Activated T-cell treated with anti-CD3 and anti-CD28 coated beads, Interleukin-2, amount 50 U/mL, for 72 hours (primary cell): ENCODE measurements at places on chromosomes 2 and 18. TPM values are rescaled to one million over a fixed set of nuclear protein-coding genes. Genes with fewer than 3 reads are reported as not detected.

GRCh38 chr2:220120041-220120440, 492.6 kb downstream of the SLC4A3 start:
- no peak for DNase-seq

DNA sequence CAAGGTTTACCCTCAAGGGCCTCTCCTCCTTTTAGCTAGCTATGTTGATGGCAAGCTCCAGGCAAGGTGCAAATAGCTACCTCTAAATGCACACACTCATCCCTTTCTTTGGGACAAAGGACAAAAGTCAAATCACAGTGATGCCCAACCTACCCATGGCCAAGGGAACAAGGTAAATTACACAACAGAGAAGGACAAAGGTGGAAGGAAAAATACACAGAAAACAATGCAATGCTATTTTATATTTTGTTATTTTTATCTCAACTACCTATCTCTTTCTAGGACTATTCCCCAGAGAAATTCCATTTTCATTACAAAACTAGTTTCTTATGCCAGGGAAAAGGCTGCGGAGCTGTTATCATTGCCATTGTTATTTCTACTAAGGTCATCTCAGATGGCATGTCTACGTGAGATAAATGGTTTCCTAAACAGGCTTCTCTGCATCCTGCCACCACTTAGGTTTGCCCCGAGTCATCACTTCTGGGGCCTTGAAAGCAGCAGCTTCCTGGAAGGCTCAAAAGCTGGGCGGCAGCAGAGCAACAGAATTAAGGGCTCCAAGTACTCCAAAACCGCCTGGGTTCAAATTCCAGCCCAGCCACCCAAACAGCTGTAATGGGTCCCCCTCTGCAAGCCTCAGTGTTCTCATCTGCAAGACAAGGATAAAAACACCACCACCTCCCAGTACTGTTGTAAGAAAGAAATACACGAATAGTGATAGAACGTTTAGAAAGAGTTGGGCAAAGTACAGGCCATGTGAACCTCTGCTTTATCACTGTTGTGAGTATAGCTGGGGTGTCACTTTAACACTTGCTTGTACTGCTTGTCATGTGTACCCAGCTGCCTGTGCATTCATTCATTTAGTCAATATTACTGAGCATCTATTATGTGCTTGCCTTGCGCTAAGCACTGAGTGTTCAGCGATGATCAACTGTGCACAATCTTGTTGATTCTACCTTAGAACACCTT, 20.9 kb downstream of the BCL2 start:
- peak; percentile 40 for DNase-seq

GRCh38 chr18:36593001-36593400, 235.8 kb downstream of the TPGS2 start:
- DNase-seq: no peak

- DNase-seq: peak; percentile 34
Observed at GRCh38 chr2:113791697-113792590, 35.5 kb upstream of the SLC35F5 start.

DNA sequence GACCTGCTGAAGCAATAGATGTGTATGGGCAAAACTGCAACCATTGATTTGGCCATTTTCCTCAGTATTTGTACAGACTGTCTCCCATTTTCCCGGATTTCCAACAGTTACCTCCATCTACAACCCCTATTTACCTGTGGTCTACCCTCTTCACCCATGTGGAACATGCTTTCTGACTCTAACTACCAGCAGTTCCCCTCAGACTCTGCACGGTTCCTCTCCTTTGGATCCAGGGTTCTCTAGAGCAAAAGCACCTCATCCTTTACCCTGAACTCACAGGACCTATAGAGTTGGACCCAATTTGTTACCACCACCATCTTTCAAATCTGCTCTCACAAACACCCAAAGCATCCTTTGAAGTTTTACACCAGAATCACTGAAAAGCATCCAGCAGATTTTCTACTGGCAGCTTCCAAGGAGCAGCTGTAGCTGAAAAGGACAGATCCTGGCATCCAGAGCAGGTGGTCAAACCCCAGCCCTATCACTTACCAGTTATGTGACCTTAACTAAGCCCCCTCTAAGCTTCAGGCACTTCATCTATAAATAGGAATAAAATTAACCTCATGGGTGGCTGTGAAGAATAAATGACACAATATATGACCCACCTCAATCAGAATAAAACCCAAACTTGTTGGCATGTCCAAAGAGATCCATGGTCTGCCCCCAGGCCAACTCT, 15.3 kb downstream of the CYTIP start:
- DNase-seq: no peak

CD207 gene
- not detected for total RNA-seq

CD8B gene
- 71.2 TPM for total RNA-seq

BBS5 gene
- total RNA-seq: 3.5 TPM

DNA sequence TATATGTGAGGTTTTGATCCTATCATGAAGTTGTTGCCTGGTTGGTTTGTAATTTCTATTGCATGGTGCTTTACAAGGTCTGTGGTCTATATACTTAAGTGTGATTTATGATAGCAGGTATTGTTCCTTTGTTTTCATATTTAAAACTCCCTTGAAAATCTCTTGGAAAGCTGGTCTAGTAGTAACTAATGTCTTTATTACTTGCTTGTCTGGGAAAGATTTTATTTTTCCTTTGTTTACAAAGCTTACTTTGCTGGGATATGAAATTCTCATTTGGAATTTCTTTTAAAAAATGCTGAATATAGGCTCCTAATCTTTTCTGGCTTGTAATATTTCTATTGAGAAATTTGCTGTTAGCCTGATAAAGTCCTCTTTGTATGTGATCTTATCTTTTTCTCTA, 862.9 kb upstream of the NXPH2 start:
- DNase-seq: no peak

SCN9A gene
- total RNA-seq: 0.38 TPM

GRCh38 chr2:213220967-213221603, 63.2 kb upstream of the SPAG16 start:
- no peak for DNase-seq

DNA sequence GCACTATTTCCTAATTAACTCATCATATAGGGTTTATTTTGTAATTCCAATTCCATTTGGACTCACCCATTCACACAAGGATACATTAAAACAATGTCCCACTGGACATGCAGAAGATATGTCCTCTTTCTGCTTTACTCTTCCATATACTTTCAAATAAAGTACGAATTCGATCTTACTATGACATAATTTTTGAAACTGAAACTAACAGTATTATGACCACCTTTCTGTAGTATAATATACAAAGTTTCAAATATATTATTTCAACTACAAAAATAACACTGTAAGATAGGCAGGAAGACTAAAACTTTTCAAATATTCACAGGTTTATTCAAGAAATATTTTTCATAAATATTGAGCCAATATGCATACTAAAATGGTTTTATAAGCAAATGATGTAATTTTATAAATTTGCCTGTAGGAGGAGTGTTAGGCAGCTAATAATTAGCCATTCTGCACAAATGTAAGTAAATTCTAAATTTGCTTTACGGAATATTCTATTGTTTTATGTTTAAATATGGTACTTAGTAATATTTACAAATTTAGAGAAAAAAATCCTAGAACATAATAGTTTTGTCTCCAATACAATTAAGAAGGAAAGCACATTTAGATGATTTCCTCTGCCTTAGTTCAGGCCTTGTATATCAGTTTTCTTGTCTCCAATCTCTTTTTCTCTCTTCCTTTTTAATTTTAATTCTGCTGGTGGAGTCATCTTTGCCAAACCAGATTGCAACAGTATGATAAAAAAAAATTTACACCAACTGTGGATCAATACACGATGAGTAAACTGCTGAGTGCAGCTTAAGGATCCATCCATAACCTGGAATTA, 85.9 kb downstream of the CERKL start:
- no peak for DNase-seq

GRCh38 chr18:12656605-12656937, 1.3 kb downstream of the SPIRE1 start:
- DNase-seq: no peak

- no peak for DNase-seq
Observed at GRCh38 chr2:120495586-120495985, 149.7 kb downstream of the INHBB start.

DNA sequence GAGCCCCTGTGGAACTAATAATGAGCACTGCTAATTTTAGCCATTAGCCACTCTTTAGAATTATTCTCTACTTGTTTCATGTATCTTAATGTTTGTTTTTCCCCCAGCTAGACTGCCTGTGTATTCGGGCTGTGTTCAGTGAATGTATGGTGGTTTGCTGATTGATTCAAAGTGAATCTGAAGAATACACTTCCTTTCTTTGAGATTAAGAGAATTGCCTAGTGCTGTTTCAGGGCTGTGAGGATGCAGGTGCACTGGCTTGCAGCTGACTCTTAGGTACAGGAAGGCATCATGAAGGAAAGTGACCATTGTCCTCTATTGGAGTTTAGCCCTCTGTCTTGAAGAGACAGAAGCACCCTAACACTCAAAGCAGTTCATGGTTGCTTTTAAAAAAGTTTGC, 138.7 kb downstream of the CERS6 start:
- DNase-seq: no peak

SPHKAP gene
- not detected for total RNA-seq

- DNase-seq: no peak
Observed at GRCh38 chr18:70643812-70644211, 355.0 kb downstream of the SOCS6 start.

IGFBP5 gene
- not detected for total RNA-seq

- no peak for DNase-seq
Observed at GRCh38 chr2:113275556-113276215, 3.0 kb downstream of the PAX8 start.

ANKRD30BL gene
- total RNA-seq: not detected
